ENCODE measurements at places on chromosomes 12 and 14.

GRCh38 chr12:106127338-106128126 lies 11.2 kb downstream of the NUAK1 start:
- no peak for DNase-seq

- no peak for DNase-seq
These were observed 23.0 kb upstream of the ITGA5 start for GRCh38 chr12:54442099-54442498.

DNA sequence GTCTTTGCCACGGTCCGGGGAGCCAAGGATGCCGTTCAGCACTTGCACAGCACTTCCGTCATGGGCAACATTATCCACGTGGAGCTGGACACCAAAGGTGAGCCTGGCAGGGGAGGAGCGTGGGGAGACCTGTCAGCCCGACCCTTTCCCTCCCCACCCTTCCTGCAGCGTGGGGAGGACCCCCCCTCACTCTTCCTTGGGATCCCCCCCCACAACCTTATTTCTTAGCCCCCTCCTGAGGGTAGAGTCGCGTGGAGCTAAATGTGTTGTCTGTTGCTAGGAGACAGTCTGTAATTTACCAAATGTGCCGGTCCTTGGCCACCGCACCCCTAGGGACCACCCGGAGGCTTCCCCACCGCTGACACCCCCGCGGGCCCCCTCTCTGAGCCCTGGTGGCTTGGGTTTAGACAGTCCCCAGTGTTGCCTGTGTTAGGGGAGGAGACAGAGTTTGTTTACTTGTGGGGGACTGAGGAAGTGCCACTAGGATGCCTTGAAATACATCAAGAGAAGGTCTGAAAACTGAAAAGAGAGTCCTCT lies 2.3 kb downstream of the SETD1B start:
- DNase-seq, result no peak

DNA sequence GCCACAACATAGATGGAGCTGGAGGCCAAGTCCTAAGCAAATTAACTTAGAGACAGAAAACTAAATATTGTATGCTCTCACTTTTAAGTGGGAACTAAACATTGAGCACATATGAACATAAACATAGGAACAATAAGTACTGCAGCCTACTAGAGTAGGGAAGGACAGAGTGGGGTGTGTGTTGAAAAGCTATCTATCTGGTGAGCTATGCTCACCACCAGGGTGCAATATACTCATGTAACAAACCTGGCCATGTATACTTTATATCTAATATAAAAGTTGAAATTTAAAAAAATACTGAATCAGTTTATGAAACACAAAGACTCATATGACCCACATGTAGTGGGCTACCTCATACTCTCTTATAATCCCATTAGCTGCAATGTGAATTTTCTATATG lies 1305.0 kb downstream of the LRFN5 start:
- DNase-seq, result peak; percentile 2

DNA sequence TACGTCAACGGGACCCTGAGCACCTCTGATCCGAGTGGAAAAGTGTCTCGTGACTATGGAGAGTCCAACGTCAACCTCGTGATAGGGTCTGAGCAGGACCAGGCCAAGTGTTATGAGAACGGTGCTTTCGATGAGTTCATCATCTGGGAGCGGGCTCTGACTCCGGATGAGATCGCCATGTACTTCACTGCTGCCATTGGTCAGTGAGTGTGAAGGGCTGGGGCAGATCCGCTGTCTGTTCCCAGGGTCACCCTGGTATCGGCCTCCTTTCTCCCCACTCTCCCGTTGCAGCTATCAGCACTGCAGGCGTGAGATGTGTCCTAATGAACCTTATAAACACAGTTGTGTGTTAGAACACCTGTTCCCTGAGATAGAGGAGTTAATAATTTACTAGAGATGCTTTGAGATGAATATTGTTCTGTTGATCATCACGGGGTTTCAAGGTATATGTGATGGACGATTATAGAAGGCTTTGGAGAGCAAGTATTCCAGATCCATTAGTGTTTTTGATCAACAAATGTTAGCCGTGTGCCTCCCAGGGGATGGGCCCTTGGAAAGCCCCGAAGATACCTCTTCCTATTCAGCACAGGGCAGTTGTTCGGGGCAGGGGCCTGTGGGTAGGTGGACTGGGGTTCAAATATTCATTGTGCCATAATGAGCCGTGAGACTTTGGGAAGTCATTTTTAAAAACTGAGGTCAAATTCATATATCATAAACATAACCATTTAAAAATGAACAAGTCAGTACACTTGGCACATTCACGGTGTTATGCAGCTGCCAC lies 33.6 kb downstream of the ADGRD1 start:
- no peak for DNase-seq

GRCh38 chr12:17528394-17528793 lies 561.6 kb downstream of the RERGL start:
- DNase-seq, result no peak

GRCh38 chr12:112380663-112381405 lies 1.4 kb downstream of the HECTD4 start:
- no peak for DNase-seq

DNA sequence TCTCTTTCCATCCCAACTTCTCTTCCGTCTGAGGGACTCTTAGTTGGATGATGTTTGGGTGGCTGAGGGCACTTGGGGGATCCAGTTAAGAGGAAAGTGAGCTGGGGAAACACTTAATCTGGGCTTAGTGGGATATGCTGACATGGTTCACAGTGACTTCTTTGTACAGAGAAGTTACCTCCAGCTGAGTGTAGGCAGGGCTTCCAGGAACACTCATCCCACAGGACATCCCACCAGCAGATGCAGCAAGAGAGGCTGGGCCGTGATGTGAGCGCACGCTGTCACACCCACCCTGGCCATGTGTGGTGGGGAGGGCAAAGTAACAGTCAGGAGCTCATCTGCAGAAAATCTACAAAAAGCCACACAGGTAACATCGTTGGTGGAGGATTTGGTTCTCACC lies 832 bp upstream of the CACNA2D4 start:
- DNase-seq, result no peak

DNA sequence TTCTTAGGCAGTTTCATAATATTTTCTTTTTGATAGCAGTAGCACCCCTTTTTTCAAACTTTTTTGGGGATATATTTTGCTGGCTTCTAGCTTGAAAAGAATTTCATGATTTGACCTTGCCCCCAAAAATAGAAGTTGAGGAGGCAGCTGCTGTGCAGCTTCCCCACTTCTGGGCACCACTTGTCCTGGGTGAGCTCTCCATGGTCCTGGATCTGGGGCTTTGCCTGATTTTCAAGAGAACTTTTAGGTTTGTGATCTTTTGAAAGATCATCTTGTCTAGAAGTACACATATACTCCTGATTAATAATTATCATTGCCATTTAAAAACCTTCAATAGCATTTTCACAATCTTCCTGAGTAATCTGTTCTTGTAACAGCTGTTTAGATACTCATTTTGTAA lies 271.6 kb downstream of the NPAS3 start:
- peak; percentile 30 for DNase-seq

GRCh38 chr12:127770118-127770517 lies 496.9 kb upstream of the TMEM132C start:
- DNase-seq, result no peak

DNA sequence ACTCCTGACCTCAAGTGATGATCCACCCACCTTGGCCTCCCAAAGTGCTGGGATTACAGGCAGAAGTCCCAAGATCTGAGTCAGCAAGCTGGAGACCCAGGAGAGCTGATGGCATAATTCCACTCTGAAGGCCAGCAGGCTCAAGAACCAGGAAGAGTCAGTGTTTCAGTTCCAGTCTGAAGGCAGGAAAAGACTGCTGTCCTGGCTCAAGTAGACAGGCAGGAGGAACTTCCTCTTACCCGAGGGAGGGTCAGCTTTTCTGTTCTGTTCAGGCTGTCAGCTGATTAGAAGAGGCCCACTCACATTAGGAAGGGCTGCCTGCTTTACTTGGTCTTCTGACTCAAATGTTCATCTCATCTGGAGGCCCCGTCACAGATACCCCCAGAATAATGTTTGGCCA lies 206.0 kb upstream of the MYL2 start:
- no peak for DNase-seq

DNA sequence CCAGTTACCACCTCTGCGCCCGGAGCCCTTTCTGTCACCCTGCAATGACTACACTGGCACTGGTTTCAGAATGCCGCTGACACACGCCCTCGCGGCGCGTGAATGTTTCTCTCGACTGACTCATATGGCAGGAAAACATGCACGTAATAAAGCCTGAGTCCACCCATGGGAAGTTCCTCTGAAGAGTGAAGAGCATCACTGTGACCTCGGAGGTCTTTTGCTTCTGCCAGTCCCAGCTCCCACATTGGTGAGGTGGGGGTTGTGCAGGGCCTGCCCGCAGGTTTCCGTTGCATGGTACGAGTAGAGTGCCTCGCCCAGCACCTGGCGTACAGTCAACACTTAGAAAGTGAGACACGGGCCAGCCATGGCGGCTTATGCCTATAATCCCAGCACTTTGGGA lies 11.1 kb upstream of the SLC6A12 start:
- DNase-seq, result no peak

GRCh38 chr14:26593357-26593756 lies 4.5 kb downstream of the NOVA1 start:
- DNase-seq, result no peak

DNA sequence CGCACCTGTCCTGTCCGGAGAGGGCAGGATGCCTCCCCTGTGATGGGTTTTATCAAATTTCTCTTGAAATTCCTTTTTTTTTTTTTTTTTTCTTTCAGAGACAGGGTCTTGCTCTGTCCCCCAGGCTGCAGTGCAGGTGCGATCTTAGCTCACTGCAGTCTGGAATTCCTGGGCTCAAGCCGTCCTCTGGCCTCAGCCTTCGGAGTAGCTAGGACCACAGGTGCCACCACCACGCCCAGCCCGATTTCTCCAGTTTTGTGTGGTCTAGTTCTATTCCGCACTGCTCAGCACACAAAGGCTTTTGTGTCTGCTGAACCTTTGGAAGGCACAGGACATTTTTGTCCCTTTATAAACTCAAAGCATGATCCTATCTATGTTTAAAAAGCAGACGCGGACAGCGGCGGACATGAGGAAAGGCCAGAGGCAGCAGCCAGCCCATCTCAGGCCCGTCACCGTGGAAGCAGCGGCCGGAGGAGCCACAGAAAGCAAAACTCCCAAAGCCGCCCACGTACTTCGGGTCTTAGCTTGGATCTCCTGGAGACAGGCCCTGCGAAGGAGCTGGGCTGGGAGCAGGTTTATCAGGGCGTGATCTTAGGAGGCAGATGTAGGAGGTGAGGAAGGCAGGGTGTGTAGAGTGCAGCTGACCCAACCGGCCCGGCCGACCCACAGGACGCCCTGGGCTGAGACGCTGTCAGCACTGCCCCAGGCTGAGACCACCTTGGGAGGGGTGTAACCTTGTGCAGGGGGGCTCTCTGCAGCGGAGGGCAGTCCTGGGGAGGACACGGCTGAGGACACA lies 30.9 kb upstream of the FBRSL1 start:
- no peak for DNase-seq

GRCh38 chr12:115398311-115398781 lies 714.4 kb upstream of the TBX3 start:
- DNase-seq, result no peak

DNA sequence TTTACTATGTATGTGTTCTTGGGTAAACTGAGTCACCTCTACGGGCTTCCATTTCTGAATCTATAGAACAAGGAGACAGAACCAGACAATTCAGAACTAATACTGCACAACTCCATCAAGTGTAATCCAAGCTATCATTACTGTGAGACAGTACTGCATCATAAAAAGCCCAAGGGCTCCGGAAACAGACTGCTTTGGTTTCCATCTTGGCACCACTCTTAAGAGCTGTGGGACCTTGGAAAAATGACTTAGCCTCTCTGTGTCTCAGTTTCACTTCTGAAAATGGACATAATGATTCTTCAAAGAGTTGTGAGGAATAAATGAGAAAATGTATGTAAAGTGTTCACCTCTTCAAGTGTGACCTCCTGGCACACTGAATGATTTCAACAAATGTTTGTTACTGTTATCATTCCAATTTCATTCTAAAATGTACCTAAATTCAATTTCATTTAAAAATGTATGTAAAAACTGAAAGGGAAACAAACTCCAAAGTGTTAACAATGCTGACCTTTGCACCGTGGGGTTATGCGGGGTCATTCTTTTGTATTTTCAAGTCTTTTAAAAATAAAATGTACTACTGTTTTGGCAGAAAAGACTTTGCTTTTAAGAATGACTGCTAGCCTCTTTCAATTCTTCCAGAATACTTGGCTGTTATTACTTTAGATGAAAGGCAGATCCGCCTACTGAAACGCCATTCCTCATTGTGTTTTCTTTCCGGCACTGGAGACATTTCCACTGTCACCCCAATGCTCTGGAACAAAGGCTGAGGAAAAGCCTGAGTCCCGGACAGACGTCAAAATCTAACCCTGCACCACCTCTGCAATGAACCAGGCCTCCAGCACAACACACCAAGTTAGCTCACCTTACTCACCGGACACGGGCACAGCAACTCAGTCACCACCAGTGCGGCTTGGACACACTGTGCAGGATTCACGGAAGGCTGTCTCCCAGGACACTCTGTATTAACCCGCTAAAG lies 62.8 kb downstream of the TMCC3 start:
- DNase-seq, result no peak

GRCh38 chr14:90809530-90810312 lies 6.5 kb downstream of the TTC7B start:
- no peak for DNase-seq

DNA sequence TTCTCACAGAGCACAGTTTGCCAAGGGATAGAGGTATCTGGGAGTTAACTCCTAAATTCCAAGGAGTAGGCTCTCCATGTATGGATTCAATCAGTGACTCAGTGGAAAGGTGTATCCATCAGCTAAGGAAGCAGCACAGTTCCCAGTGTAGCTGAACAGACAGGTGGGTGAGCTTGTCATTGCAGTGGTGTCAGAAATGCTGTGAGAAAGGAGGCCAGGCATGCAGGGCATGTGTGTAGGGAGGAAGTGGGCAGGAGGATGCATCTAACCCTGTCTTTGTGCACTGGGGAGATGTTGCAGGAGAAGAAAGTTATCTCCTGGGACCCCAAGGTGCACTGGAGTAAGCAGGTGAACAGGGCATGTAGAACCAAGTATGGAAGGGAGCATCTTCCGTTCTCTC lies 539.0 kb downstream of the VRK1 start:
- no peak for DNase-seq

- DNase-seq, result no peak
These were observed 105.5 kb downstream of the PTPRR start for GRCh38 chr12:70815056-70815455.

DNA sequence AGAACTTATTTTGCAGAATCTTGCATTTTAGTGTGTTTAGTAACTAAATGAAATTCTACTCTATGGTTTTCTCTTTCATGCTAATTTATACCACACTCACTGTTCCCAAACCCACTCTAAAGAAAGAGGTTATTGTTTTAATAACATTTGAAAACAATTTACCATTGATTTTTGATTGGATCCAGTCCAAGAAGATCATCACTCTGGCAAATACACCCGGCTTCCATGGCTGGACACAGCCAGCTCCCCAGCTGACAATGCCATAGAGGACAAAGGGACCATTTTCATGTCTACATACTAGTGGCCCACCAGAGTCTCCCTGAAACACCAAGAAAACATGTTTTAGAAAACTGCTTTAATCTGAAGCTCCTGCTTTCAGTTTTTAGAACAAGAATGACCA lies 42.4 kb downstream of the OVCH1 start:
- no peak for DNase-seq
